Hair follicle dermal papilla cell (primary cell): ENCODE measurements at places on chromosomes 13 and 19. TPM values are rescaled to one million over a fixed set of nuclear protein-coding genes. Genes with fewer than 3 reads are reported as not detected.

RPS16 gene
- 213 and 236 TPM in 2 replicates for total RNA-seq

ATP4B gene
- total RNA-seq = not detected in 2 replicates

MEIOSIN gene
- total RNA-seq = not detected in 2 replicates

ZNF571 gene
- 2.4 and 2.9 TPM in 2 replicates for total RNA-seq

ZNF296 gene
- total RNA-seq = 0.32 and 0.36 TPM in 2 replicates

PTH2 gene
- total RNA-seq = not detected in 2 replicates

ZNF345 gene
- 2.7 and 4.5 TPM in 2 replicates for total RNA-seq

ATP4A gene
- total RNA-seq = not detected in 2 replicates

NCAN gene
- total RNA-seq = under 0.01 TPM in 1 of 2 replicates, not detected in the other

EFNA2 gene
- not detected in 2 replicates for total RNA-seq

DYRK1B gene
- total RNA-seq = 14.8 and 18.7 TPM in 2 replicates

NUDT19 gene
- total RNA-seq = 13.1 and 13.7 TPM in 2 replicates

THAP8 gene
- total RNA-seq = 8.0 and 8.9 TPM in 2 replicates

ARHGEF18 gene
- 45.4 and 45.8 TPM in 2 replicates for total RNA-seq

LDLR gene
- 406 and 458 TPM in 2 replicates for total RNA-seq

SLC6A16 gene
- 0.12 and 0.16 TPM in 2 replicates for total RNA-seq

TPTE2 gene
- total RNA-seq = not detected in 2 replicates

KLK13 gene
- not detected in 2 replicates for total RNA-seq

NFIX gene
- total RNA-seq = 135 and 155 TPM in 2 replicates

PSG11 gene
- total RNA-seq = 0.97 TPM in 1 of 2 replicates, not detected in the other

SERP2 gene
- total RNA-seq = 4.1 TPM in 2 replicates
